Omental fat pad (tissue), 4 donors: ENCODE measurements at places on chromosomes 2 and 18. TPM values are rescaled to one million over a fixed set of nuclear protein-coding genes. Genes with fewer than 3 reads are reported as not detected.

TFPI gene
- total RNA-seq = 80.5 TPM

ASTL gene
- not detected for total RNA-seq

FEV gene
- total RNA-seq = not detected

LIMS2 gene
- 9.7 TPM for total RNA-seq
